ENCODE measurements at places on chromosomes 2 and 18. TPM values are rescaled to one million over a fixed set of nuclear protein-coding genes. Genes with fewer than 3 reads are reported as not detected.
A peak's percentile ranks its signal among the peaks of the same experiment; 100 is the strongest.

DNA sequence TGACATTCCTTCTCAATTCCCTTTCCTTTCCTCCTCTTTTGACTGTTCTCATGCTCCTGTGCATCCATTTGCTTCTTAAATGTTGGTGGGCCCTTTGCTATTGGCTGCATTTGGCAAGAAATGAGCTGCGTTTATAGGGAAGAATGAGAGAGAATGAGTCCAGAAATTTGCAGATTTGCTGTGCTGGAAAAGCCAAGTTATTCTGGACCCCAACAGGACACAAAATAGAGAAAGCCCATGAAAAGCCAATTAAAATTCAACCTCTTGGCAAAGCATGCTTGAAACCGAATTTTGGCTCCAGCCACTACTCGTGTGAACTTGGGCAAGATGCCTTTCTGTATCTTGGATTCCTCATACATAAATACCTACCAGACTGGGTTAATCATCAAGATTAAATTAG lies 1.3 kb upstream of the SCLY start:
- peaks cover 34% of the 10 kb centered on the region for H3K4me1 ChIP-seq
- no peaks in the 10 kb centered on the region for H3K27me3 ChIP-seq

- H3K4me1 ChIP-seq = peaks cover 49% of the 10 kb centered on the region
- H3K36me3 ChIP-seq = no peaks in the 10 kb centered on the region
- DNase-seq = no peak
Measured at GRCh38 chr2:170815311-170815710, 1.4 kb upstream of the GAD1 start.

DNA sequence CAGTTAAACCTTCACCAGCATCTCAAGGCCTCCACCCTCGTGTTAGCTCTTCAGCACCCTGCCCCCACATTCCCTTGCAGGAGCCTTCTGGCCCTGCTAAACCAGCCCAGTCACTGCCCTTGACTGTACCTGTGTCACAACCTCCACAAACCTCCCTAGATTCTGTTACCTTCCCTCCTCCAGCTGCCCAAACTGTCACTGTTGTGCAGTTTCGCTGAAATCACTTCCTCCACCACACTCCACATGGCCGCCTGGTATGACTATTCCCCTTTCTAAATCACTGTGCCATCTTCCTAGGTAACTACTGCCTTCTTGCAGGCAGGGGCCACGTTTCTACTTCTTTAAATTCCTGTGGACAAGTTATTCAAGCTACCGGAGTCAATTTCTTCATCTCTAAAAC lies 160.2 kb downstream of the GALNT14 start:
- H3K4me1 ChIP-seq = no peaks in the 10 kb centered on the region
- no peaks in the 10 kb centered on the region for H3K27me3 ChIP-seq
- H3K36me3 ChIP-seq = no peaks in the 10 kb centered on the region
- no peak overlapping the region for H3K4me3 ChIP-seq
- no peak for DNase-seq
- no peak overlapping the region for H3K27ac ChIP-seq

DNA sequence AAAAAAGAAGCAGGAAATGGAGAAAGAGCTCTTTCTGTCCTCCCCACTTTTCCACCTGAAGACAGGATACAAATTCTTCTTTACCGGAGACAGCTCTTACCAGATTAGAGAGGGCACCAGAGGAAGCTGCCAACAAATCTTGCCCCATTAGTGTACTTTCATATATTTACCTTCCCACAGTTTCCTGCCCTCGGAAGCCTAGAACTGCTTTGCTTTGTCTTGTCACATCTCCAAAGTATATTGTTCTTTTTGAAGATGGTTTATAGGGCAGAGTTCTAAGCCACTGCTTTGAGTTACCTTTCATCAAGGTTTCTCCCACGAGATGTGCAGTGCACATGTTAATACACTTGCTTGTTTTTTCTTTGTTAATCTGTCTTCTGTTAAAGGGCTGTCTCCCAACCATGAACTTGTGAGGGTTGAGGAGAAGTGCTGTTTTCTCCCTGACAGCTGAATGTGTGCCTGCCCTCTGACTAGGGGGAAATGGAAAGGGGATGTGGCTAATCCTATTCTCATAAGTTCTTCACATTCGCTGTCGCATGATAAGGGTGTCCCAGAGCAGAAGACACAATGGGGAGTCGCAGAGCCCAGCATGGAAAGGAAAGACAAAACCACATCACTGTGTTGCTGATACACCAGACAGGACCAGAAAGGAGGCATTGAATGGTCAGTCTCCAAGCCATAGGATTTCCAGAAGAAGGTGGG lies 24.2 kb downstream of the CENPA start:
- peak; percentile 14 for DNase-seq
- no peak overlapping the region for H3K27ac ChIP-seq
- H3K27me3 ChIP-seq = no peaks in the 10 kb centered on the region

- no peak overlapping the region for H3K4me3 ChIP-seq
- DNase-seq = no peak
- H3K27ac ChIP-seq = no peak overlapping the region
- H3K4me1 ChIP-seq = peaks cover 9% of the 10 kb centered on the region
Measured at GRCh38 chr2:197339016-197339415, 28.4 kb upstream of the ANKRD44 start.

DNA sequence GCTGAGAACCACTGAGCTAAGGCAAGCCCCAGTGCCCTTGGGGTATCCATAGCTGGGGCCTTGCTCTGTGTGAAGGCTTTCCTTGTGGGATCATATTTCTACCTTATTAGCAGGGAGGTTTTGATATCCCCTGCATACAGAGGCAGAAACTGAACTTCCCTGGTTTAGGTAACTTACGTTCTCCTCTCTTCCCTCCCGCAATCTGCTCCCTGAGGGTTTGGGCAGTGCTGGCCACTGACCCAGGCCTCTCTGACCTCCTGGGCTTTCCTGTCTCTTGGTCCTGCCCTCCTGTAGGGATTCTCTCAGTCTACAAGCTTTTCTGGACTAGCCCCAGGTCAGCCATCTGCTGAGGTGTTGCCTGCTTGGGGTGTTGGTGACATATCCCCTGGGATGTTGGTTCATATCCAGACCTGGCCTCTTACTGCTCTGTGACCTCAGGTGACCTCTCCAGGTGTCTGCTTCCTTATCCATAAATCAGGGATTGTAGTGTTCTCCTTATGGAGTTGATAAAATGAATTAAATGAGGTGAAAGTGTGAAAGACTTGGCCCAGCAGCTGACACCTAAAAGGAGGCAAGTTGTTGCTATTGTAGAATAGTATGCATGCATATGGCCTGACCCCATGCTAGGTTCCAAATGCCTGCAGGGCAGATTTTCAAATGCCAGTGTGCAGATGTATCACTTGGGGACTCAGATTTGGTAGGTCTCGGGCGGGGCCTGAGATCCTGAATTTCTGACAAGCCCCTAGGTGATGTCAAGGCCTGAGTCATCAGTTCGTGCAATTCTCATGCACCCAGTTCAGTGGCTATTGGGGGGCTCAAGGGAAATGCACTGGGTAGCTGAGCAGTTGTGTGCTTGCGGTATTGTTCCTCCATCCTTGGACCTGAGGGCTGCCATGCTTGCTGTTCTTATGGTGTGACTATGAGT lies 106.6 kb downstream of the FHOD3 start:
- H3K27ac ChIP-seq = no peak overlapping the region
- no peak for DNase-seq
- H3K4me1 ChIP-seq = no peaks in the 10 kb centered on the region

CYP27C1 gene
- not detected for total RNA-seq

COL4A3 gene
- total RNA-seq = not detected

ABCG5 gene
- total RNA-seq = not detected

SMYD5 gene
- total RNA-seq = 38.4 TPM
